ENCODE measurements at places on chromosomes 1 and 21. TPM values are rescaled to one million over a fixed set of nuclear protein-coding genes. Genes with fewer than 3 reads are reported as not detected.

DNA sequence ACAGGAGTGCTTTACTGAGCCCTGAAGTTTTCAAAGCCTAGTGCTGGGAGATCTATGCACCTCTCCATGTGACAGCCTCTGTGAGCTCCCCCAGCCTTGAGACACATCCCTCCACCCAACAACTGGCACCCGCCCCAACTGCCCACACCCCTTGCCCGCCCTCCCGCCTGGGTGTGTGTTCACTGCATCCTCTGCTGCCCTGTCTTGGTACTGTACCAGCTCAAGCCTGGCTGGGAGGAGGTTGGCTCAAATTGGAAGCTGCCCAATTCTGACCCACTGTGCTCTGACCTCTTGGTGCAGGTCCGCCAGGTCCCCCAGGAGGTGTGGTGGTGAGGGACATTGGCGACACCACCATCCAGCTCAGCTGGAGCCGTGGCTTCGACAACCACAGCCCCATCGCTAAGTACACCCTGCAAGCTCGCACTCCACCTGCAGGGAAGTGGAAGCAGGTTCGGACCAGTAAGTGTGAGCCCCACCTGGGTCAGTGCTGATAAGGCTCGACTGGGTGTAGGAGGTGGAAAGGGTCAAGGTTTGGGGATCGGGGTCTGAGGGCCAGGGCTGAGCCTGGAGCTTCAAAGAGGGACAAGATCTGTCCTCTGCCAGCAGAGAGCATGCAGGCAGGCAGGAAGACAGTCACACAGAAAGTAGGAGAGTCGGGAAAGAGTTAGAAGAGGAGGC lies 18.0 kb downstream of the TMEM81 start:
- no peak for DNase-seq
- H3K27ac ChIP-seq: no peak overlapping the region
- H3K36me3 ChIP-seq: no peaks in the 10 kb centered on the region

DNA sequence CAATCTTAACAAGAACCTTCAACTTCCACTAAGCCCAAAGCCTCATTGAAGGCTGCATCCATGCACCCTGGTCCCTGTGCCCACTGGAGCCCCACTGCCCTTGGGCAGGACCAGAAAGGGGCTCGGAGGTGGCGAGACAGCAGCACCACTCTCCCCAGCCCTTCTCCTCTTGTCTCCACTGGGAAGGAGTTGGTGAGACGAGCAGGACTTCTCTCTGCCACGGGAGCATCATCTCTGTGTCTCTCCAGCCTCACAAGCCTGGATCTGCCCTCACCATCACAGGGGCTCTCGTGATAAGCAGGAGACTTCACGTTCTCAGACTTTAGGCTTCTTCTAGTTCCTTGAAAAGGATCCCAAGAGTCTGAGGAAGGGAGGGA lies 7.2 kb upstream of the ETV3L start:
- no peaks in the 10 kb centered on the region for H3K36me3 ChIP-seq
- H3K27me3 ChIP-seq: no peaks in the 10 kb centered on the region
- no peak overlapping the region for H3K4me3 ChIP-seq
- H3K4me1 ChIP-seq: no peaks in the 10 kb centered on the region
- DNase-seq: no peak

DNA sequence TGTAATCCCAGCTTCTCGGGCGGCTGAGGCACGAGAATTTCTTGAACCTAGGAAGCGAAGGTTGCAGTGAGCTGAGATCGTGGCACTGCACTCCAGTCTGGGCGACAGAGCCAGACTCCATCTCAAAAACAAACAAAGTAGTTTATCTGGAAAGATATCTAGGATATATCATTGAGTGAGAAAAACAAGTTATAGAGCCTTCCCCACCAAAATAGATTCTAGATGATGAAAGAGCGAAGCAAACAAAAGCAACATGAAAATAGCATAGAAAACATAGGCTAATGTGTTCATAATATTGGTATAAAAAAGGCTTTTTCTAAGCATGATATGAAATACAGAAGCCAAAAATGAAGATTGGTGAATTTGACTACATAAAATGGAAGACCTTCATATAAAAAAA lies 52.1 kb downstream of the ZFYVE9 start:
- H3K27ac ChIP-seq: no peak overlapping the region
- peaks cover 10% of the 10 kb centered on the region for H3K4me1 ChIP-seq
- no peak for DNase-seq
- no peaks in the 10 kb centered on the region for H3K36me3 ChIP-seq

DNA sequence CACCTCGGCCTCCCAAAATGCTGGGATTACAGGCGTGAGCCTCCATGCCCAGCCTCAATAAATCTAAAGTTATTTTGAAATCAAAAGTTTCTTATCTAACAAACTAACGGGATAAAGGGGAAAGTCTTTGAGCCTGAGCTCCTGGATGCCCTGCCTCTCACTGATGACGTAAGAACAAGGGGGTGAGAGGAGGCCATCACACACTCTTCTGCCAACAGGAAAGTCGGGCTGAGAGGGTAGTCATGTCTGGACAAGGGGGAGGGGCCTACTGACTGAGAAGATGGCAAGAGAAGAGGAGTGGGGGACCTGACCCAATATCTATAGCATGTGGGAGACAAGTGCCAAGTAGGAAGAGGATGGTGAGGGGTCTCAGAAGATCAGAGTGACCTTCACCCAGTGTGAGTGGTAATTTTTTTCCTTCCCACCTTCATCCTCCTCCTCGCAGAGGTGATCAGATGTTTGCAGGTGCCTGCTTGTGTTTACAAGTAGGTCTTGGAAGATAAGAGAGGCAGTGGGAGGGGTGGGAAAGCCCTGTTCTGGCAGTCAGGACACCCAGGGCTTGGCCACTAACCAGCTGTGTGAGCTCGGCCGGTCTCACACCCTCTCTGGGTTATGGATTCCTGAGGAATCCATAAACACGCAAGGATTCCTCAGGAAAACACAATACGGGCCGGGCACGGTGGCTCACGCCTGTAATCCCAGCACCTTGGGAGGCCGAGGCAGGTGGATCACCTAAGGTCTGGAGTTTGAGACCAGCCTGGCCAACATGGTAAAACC lies 9.6 kb downstream of the UQCRHL start:
- H3K4me1 ChIP-seq: peaks cover 81% of the 10 kb centered on the region
- no peaks in the 10 kb centered on the region for H3K36me3 ChIP-seq
- no peaks in the 10 kb centered on the region for H3K27me3 ChIP-seq
- peak overlapping the region; percentile 92 for H3K27ac ChIP-seq

DNA sequence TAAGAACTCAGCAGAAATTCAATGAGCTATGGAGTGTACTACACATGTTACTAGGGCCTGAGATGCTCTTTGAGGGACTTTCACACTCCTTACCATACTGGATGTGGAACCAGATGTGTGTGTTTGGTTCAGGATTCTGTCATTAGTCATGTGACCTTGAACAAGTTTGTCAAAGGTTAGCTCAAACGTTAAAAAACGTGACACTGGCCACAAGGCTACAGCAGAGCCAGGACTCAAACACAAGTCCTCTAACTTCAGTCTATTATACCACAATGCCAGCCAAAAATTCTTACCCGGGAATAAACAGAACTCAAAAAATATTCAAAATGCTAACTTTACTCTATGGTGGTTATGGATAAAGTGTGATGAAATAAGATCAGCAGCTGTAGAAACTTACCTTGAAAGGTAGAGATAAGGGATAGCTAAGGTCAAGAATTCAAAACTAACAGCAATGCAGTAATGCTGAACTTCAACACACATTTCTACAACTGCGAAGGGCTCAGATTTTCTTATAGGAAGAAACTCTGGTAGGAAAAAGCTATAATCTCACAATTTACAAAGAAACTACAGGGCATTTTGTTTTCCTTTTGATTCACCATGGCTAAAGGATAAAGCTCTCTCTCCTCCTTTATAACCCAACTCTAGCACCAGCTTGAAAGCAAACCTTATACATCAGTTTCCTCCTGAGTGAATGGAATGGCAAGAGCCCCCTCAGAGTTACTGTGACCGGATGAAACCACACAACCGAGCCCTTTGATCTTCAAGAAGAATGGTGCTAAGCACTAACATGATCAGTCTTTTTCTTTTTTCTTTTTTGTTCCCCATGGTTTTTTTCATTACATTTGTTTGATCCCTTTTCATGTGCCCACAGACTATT lies 233.9 kb downstream of the SLC45A1 start:
- H3K27me3 ChIP-seq: no peaks in the 10 kb centered on the region
- peak; percentile 43 for DNase-seq
- H3K4me3 ChIP-seq: no peak overlapping the region
- peaks cover 25% of the 10 kb centered on the region for H3K4me1 ChIP-seq
- peaks cover 1% of the 10 kb centered on the region for H3K36me3 ChIP-seq

GRCh38 chr1:117127795-117128194 lies 6.2 kb upstream of the TRIM45 start:
- no peak for DNase-seq
- H3K27ac ChIP-seq: no peak overlapping the region
- no peak overlapping the region for H3K4me3 ChIP-seq

GRCh38 chr1:162023181-162023546 lies 505 bp downstream of the OLFML2B start:
- no peaks in the 10 kb centered on the region for H3K36me3 ChIP-seq
- H3K4me1 ChIP-seq: no peaks in the 10 kb centered on the region
- no peak for DNase-seq
- H3K27ac ChIP-seq: no peak overlapping the region

The PTGFR gene
- total RNA-seq: not detected

The SMCP gene
- total RNA-seq: not detected

The MRAP gene
- not detected for total RNA-seq

The ATP1A4 gene
- total RNA-seq: not detected

The STUM gene
- 1.9 TPM for total RNA-seq

The HMGB4 gene
- total RNA-seq: not detected

The FCGR1A gene
- total RNA-seq: not detected

Data from Caco-2 (cell line).